GM20000 (cell line): ENCODE measurements at places on chromosomes 6 and 20.

DNA sequence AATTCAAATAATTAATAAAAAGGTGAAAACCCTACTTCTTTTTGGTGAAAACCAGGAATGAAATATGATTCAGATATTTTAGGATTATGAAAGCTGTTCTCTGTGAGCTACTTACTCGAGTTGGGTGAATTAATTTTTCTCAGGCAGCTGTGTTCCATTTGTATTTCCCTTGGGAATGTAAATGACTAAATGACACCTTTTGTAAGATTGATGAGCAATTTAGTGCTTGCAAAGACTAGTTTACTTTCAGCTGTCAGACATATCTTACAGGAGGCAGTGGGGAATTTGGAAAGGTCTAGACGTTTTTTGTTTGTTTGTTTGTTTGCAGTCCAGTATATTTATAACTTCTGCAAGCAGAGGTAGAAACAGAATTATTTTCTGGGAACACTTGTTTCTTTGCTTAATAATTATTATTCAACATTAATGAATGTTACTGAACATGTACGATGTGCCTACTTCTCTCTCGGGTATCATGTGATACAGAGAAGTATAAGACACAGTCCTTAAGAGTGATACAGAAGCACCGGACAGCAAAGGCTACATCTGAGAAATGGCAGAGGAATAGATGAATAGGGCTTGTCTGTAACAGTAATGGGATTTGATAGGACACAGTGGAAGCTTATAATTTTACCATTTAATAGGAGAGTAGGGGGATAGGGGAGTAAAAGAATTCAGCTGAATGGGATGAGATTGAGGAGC, 91.3 kb downstream of the AKAP7 start:
- DNase-seq: no peak

GRCh38 chr20:10524643-10525042, 89.5 kb downstream of the SLX4IP start:
- DNase-seq: no peak

GRCh38 chr6:106473812-106474211, 113.3 kb downstream of the CRYBG1 start:
- no peak for DNase-seq

DNA sequence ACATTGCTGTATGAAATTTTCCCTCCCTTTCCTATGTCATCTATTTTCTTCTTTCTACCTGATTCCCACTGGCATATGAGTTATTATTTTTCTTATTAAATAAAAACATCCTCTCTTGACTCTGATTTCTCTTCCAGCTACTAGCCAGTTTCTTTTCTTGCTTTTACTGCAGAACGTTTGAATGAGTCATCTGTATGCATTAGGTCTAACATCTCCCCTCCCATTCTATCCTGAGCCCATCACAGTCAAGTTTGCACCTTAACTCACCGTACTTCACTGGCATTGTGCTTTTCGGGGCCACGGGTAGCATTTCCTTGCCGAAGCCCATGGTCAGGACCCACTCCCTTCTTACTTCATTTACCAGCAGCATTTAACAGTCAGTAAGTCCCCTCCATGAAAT, 65.7 kb downstream of the CARMIL1 start:
- no peak for DNase-seq

DNA sequence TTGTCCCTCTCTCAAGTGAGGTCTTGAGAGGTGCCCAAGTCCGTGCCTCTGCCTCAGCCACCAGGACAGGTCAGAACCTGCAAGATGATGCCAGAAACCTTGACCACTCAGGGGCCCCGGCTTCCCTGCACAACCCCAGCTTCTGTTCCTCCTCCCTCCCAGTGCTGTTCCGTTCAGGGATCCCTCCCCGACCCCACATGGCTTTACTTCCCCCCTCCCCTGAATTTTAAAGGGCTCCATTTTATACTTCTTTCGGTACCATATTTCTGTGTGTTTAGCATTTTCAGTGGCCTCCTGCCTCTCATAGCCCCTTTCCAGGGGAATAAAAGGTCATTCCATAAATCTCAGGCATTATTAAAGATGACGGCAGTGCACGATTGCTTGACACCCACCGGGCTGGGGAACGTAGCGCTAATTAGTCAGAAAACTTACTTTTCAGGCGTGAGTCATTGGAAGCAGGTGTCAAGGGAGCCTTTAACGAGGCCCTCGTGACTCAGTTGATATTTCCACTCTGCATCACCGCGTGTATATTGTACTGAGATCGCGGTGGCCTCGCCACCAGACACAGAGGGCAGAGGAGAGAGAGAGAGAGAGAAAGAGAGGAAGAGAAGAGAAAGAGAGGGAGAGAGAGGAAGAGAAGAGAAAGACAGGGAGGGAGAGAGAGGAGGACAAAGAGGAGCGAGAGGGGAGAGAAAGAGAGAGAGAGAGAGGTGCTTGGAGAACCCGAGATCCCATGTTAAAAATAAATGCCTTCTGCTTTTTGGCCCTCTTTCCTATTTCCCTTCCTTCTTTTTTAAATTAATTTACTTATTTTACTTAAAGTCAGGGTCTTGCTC, 21.3 kb downstream of the KCNG1 start:
- no peak for DNase-seq

GRCh38 chr20:56637576-56637975, 8.5 kb downstream of the TFAP2C start:
- no peak for DNase-seq

DNA sequence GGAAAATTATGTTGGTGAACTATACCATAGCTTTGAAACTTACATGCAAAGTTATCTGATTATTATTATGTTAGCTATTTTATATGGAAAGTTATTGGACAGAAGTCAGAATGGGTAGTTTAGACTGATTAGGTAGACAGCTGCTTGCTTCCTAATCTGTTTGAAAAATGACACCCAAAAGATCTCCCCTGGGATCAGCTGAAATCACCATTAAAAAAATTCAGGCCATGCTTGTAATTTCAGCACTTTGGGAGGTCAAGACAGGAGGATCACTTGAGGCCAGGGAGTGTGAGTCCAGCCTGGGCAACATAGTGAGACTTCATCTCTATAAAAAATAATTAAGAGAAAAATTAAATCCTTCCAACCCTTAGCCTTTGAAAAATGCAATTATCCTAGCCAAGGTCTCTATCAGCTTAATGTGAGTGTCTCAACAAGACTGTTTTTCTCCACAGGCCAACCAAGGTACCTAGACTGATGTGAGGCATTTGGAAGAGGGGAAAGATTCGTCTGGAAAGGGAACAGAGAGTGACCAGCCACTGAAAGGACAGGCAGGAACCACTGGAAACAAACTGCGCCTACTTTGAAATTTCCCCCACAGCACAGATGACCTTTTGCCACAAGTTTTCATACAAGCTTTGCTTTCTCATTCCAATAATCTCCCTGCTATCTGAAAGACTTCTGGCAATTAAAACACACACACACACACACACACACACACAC, 232.3 kb downstream of the GMPR start:
- no peak for DNase-seq

DNA sequence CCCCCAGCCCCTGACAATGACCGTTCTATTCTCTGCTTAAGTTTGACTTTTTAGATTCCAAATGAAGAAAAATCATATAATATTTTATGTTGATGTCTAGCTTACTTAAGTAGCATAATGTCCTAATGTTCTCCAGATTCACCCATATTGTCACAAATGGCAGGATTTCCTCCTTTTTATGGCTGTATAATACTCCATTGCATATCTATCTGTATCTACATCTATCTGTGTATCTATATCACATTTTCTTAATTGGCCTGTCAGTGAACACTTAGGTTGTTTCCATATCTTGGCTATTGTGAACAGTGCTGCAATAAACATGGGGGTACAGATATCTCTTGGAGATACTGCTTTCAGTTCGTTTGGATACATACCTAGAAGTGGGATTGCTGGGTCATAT, 7.0 kb upstream of the LRP11 start:
- DNase-seq: no peak

- no peak for DNase-seq
Observed at GRCh38 chr6:5828296-5828695, 178.4 kb downstream of the NRN1 start.
